ENCODE measurements at places on chromosomes 3 and 15. TPM values are rescaled to one million over a fixed set of nuclear protein-coding genes. Genes with fewer than 3 reads are reported as not detected.

SLC12A1 gene
- not detected for total RNA-seq

KNL1 gene
- 19.0 TPM for total RNA-seq

SLC24A5 gene
- not detected for total RNA-seq

HRG gene
- total RNA-seq: 0.40 TPM

SGO1 gene
- total RNA-seq: 29.4 TPM

MASP1 gene
- 0.17 TPM for total RNA-seq

OXTR gene
- total RNA-seq: 2.8 TPM

AQR gene
- 15.8 TPM for total RNA-seq

HTR3E gene
- total RNA-seq: not detected

RAB6B gene
- 4.7 TPM for total RNA-seq

SLC22A14 gene
- total RNA-seq: 1.8 TPM

MORC1 gene
- not detected for total RNA-seq

CLK3 gene
- total RNA-seq: 89.2 TPM

GPR171 gene
- not detected for total RNA-seq

STRIT1 gene
- total RNA-seq: not detected

ANKRD63 gene
- 0.56 TPM for total RNA-seq

FXR1 gene
- 296 TPM for total RNA-seq

SKOR1 gene
- total RNA-seq: 0.27 TPM

MOBP gene
- total RNA-seq: 0.57 TPM

MESP2 gene
- not detected for total RNA-seq

CD47 gene
- 216 TPM for total RNA-seq

C3orf70 gene
- 0.12 TPM for total RNA-seq

GABRR3 gene
- total RNA-seq: not detected

TEX9 gene
- 13.1 TPM for total RNA-seq

MAP1A gene
- 0.27 TPM for total RNA-seq

MYO9A gene
- total RNA-seq: 32.8 TPM

TMC3 gene
- total RNA-seq: not detected

AHSG gene
- total RNA-seq: 0.24 TPM
